Uterus (tissue), 4 donors: ENCODE measurements at places on chromosomes 6 and 20.

- DNase-seq, result no peak
Observed at GRCh38 chr20:36045373-36045714, 77.0 kb downstream of the CNBD2 start.

- no peak for DNase-seq
Observed at GRCh38 chr20:58045579-58045978, 182.9 kb downstream of the ANKRD60 start.

DNA sequence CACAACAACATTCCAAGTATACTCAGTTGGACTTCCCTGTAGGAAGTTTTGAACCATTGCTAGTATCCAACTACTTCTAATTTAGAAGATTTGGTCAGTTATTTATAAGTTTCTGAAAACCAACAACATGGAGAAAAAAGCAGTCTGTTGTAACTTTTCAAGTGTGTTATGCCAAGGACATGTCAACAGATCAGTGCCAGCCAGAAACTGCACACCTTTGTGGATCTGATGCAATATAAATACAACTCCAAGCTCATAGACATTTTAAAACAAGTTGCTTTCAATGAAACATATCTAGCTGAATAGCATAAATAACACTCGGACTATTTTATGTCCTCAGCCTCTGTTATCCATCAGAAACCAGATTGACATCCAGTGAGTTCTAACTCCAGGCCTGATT lies 58.3 kb upstream of the CARMIL1 start:
- DNase-seq, result no peak

- DNase-seq, result no peak
Observed at GRCh38 chr20:2610941-2611720, 41.3 kb upstream of the NOP56 start.

GRCh38 chr6:95091823-95092436 lies 485.4 kb upstream of the MANEA start:
- no peak for DNase-seq

- no peak for DNase-seq
Observed at GRCh38 chr6:119683031-119683430, 333.5 kb upstream of the MAN1A1 start.
